IPS-NIHi11 (cell line): ENCODE measurements at places on chromosomes 2 and 18.
A peak's percentile ranks its signal among the peaks of the same experiment; 100 is the strongest.

DNA sequence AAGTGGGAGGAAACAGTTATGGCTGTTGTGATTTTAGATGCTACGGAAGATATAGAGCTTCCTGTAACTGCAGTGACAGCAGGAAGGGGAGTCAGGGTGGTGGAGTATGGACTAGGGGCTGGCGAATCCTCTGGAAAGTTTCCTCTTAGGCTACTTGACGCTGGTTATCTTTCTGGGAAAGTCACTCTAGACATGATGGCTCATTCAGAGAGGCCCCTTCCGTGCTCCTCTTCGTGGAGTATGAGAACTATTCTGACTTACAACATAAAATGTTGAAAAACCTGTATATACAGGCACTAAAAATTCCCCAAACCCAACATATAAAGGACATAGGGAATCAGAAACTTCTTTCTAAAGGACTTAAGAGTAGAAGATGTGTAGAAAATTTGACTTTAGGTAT, 78.8 kb downstream of the C18orf54 start:
- DNase-seq: no peak

DNA sequence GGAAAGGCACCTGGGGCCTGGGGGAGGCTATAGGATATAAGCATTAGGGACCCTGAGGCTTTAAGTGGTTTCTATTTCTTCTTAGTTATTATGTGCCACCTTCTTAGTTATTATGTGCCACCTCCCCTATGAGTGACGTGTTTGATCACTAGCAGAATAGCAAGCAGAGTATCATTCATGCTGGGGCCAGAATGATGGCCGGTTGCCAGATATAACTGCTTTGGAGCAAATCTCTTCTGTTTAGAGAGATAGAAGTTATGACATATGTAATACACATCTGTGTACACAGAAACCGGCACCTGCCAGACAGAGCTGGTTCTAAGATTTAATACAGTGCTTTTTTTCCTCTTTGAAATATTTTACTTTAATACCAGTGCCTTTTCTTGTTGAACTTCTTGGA, 29.4 kb downstream of the LIPG start:
- no peak for DNase-seq

DNA sequence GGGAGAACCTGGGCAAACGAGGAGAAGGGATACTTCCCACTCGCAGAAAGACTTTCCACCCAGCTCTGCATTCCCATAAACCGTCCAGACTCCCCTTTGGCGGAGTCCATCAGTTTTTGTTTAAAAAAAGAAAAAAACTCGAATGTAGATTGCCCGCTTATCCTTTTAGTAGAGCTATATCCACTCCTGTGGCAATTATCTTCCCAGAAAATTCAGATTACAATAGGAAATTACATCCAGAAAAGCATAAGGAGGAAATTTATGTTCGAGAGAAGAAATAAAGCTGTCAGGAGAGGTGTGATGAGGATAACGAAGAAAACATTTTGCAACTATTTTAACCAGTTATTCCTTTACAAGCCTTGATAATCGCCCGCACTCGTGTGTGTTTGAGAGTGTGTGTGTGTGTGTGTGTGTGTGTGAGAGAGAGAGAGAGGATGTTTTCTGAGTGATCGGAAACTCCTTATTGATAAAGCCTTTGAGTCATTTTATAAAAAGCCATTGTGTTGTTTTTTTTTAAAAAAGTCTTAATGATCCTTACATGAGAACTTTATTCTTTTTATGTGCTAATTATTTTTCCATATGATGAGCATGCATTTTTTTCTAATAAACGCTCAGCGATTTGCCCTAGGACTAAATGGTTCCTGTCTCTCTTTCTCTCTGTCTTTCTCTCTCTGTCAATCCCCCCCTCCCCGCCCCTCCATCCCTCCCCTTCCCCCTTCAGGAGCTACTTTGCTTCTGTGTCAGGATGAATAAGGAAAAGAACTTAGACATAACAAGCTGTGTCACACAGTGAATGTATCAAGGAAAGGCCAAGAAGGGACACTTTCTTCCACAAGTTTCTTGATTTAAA, 1.1 kb upstream of the PPP3R1 start:
- no peak for DNase-seq

DNA sequence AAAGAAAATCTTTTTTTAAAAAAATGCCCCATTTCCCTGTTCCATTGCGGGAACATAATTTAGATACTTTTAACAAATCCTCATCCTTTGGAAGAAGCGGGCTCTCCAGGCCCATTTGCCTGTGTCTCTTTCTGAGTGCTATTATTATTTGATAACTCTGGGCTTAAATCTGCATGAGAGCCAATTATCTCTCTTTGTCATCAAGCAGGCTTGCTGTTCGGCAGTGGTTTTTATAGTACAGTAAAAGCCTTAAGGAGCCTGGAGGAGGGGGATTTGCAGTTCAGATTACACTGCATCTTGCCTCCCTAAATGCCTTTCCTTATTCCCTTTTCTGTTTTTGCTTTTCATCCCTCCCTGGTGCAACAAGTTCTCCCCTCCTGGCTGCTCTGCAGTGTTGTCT, 50.6 kb downstream of the CELF4 start:
- DNase-seq: no peak

- DNase-seq: no peak
These were observed 157.6 kb downstream of the LPIN1 start for GRCh38 chr2:11904029-11904428.

- DNase-seq: peak; percentile 81
These were observed 48.4 kb upstream of the CYTIP start for GRCh38 chr2:157492189-157492773.

GRCh38 chr2:216049452-216049851, 32.2 kb downstream of the PECR start:
- DNase-seq: no peak

- DNase-seq: no peak
These were observed 46.7 kb downstream of the GLS start for GRCh38 chr2:190927301-190927700.

DNA sequence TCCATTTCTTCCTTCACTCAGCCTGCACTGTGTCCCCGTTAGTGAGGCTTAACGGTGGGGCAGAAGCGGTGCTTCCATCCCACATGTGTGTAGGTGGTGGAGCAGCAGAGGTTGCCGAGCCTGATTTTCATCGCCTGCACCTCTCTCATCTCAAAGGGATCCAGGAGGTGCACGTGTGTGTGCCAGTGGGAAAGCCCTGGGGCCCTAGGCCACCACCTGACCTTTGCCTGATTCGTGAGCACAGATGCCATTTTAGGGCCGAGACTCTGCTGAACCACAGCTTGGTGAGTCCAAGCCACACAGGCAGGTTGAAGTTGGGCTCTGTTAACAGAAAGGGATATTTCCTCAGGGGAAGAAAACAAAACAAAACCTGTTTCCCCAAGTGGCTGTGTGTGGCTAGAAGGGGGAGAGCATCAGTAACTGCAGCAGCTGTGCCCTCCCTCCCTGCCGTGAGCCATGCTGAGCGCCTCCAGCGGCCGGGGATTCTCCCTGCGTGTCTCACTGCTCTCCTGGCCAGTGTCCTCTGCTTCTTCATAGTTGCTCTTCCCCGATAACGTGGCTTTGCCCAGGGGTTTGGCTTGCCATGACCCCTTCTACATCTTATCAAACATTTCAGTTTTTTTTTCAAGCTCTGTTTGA, 81.5 kb downstream of the MAPRE2 start:
- peak; percentile 33 for DNase-seq

GRCh38 chr2:200040831-200041230, 85.4 kb downstream of the MAIP1 start:
- DNase-seq: no peak

DNA sequence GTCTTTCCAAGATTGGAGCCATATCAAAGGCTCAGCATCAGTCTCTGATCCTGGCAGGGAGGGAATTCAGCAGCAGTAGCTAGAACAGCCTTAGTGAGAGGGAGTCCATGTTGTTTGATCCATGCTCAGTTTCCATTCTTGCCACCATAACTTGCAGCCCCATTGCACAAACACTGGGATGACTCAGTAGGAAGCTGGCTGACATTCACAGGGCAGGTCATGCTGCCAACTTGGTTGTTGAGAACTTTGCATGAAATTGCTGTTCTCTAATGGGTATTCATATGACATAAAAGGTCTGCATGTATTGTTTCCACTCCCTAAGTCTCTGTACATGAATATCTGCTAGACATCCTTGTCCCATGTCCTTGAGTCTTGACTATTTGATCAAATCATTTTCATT, 29.9 kb upstream of the STAT4 start:
- DNase-seq: no peak

GRCh38 chr2:22450831-22451230, 934.1 kb upstream of the KLHL29 start:
- no peak for DNase-seq

GRCh38 chr2:53111004-53111403, 656.6 kb upstream of the CHAC2 start:
- DNase-seq: no peak

DNA sequence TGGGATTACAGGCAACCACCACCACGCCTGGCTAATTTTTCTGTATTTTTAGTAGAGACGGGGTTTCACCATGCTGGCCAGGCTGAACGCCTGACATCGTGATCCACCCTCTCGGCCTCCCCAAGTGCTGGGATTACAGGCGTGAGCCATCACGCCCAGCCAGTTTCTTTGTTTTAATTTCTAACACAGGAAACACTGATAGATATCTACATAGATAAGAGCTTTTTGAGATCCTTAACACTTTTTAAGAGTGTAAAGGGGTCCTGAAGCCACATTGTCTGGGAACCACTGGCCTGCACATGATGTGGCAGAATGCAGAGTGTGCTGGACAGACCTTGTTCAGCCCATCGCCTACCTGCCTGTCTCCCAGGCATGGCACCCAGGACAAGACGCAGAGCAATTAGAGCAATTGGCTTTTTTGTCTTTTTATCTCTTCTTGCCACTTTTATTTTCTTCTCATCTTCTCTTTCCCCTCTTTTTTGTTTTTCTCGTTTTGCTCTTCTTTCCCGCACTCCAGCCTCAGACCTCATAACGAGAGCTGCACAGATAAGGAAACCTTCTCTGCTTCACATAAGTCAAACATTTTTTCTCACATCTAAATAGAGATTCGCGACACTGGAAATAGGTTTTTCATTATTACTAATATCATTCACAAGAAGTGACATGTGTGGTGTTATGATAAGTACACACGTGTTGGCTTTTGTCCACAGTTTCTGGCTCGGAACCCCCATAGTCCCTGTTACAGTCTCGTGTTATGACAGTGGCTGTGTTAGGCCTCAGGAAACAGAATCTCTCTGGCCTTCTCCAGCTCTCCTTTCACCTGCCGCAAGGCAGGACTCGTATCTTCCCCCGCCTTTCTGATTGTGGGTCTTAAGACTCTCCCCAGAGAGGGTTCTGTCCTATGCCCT, 25.2 kb upstream of the GPR55 start:
- DNase-seq: no peak

GRCh38 chr2:96267159-96267971, 1.3 kb downstream of the CIAO1 start:
- peak; percentile 64 for DNase-seq

- DNase-seq: no peak
These were observed 245.0 kb upstream of the NT5C1B start for GRCh38 chr2:18834341-18834740.

- DNase-seq: no peak
These were observed 112.7 kb upstream of the REV1 start for GRCh38 chr2:99602476-99602875.

GRCh38 chr2:10449486-10449831, 1.3 kb upstream of the ODC1 start:
- no peak for DNase-seq

DNA sequence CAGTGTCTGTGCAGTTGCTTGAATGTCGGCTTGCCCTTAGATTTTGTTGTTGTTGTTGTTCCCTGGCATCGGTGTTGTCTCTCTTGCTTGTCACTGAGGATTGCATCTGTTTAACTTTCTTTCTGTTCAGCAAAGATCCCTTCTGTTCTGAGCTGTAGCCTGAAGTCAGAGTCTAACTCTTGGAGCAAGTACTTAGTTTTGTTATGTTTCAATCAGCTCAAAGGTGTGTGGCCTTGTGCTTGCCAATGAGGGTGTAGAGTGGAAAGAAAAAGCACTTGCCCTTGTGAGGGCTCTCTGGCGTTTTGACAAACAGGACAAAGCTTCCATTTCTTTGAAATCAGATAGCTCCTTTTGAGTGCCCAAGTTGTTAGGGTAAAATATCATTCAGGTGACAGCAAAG, 757.1 kb upstream of the CDH7 start:
- no peak for DNase-seq

DNA sequence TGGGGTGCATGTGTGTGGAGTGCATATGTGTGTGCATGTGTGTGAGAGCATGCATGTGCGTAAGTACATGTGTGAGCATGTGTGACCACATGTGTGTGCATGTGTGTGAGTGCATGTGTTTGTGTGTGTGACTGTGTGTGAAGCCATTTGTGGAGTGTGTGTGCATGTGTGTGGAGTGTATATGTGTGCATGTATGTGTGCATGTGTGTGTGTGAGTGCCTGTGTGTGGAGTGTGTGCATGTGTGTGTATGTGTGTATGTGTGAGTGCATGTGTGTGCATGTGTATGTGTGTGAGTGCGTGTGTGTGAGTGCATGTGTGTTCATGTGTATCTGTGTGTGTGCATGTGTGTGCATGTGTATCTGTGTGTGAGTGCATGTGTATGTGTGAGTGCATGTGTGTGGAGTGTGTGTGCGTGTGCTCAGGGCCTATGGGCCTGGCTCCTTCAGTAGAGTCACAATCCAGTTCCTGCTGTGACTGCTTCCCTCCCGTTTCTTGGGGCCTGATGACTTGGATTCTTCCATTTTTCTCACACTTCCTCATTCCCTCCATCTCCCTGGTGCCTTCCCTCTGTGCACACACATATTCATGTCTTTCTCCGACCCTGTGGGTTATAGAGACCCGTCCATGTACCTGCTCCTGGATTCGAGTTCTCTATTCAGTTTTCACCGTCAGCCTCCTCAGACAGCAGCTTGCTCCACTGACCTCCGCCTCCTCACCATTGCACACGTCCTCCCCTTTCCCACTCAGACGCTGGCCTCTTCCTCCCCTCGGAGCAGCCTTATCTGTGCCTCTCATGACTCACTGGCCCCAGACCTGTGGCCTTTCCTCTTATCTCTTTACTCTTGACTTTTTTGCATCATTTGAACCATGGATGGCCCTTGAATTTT, 25.2 kb downstream of the TOGARAM2 start:
- no peak for DNase-seq

DNA sequence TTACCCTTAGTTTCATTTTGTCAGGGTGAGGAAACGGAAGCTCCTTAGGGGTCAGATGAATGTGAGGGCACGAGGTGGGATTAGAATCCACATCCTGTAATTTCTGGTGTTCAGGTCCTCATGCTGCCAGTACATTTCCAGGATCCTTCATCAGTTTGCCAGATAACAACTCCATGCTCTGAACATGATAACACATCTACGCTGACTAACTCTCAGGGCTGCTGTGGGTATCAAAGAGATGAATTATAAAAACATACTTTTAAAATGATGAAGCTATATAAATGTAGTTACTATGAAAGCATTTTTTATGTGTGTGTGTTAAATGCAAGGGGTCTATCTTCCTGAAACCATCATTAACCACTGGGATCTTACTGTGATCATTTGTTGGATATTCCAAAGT, 325.9 kb downstream of the SLC8A1 start:
- DNase-seq: no peak

- no peak for DNase-seq
These were observed 64.1 kb upstream of the ZNF532 start for GRCh38 chr18:58800582-58800981.

- no peak for DNase-seq
These were observed 109.7 kb upstream of the PKDCC start for GRCh38 chr2:41937921-41938708.
